ENCODE measurements at places on chromosomes 3 and 15. TPM values are rescaled to one million over a fixed set of nuclear protein-coding genes. Genes with fewer than 3 reads are reported as not detected.
A peak's percentile ranks its signal among the peaks of the same experiment; 100 is the strongest.

CP gene
- not detected for total RNA-seq

- peak; percentile 83 for DNase-seq
Measured at GRCh38 chr15:41917767-41918430, 24.0 kb upstream of the SPTBN5 start.

GRCh38 chr15:91940496-91941381 is 87.2 kb downstream of the SLCO3A1 start:
- DNase-seq: no peak

GRCh38 chr3:85482213-85482490 is 523.4 kb downstream of the CADM2 start:
- no peak for DNase-seq

DNA sequence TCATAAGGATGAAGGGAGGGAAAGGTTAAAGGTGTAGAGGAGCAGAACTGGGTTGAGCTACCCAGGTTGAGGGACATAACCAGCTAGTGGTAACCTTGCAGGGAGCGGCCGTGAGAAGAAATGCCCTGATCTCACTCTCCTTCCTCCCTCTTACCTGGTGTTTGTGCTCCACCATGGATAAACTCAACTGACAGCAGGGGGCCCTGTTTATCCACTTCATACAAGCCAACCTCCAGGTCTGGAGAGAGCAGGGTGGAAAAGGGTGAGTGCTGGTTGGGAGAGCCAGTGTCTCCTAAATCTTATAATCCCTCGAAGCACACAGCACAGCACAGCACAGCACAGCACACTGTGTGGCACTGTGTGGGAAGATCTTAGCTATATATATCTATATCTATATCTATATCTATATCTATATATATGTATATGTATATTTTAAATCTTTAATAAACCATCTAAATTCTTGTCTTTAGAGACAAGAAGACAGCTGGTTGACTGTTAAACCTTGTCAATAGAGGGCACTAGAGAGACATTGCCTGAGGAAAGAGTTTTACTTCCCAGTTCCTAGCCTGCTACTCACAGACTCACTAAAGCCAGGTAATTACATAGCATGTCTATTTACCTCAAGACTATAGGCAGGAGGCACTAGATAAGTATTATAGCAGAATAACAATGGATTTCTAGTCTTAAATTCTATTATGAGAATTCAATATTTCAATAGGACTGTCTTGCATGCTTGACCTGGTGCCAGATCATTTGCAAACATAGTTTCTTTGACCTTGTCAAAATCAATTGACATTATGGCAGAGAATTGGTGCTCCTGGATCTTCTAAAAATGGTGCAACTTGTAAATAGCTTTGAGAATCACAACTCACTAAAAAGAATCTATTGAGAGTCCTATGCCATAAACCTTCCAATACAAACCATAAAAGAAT is 21.7 kb upstream of the FMN1 start:
- peak; percentile 36 for DNase-seq

GRCh38 chr3:150787741-150788370 is 24.9 kb upstream of the SIAH2 start:
- peak; percentile 67 for DNase-seq

GRCh38 chr3:3170998-3171397 is 8.5 kb downstream of the CRBN start:
- peak; percentile 46 for DNase-seq

GRCh38 chr15:63436872-63437375 is 55.3 kb upstream of the CA12 start:
- peak; percentile 77 for DNase-seq

DNA sequence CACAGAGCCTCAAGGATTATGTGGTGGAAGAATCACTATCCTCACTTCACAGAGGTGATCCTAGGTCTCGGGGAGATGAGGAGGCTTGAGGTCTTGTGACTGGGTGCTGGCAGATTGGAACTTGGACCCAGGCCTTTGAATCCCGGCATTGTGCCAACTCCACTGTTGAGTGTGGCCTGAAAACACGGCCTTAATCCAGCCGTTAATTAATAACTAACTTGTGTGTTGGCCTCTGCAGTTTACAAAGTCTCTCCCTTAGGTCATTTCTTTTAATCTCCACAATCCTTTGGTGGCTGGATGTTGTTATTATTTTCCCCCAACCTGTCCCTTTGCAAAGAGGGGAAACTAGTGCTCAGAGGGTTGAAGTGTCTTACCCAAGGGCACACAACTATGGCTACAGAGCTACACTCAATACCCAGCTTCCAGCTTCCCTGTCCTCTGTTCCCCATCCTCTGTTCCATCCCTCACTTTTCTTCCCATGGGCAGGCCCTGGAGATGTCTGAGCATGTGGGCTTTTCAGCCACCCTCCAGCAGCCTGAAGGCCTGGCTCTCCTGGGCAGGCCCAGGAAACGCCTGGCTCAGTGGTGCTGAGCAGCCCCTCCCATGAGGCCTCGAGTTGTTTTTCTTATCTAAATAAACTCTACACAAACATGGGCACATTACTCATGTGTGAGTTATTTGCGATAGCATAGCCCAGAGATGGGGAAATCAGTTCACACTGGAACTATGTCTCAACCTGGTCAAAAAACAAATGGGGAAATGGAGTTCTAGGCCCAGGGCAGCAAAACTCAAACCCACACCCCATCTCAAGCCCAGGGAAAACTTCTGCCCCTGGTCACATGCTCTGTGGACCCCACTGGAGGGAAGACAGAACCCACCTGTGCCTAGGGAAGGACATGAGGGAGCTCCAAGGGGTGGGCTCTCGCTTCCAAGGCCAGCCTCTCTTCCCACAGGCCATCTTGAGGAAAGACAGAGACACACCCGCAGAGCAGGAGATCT is 16.8 kb upstream of the SMAD3 start:
- DNase-seq: peak; percentile 96

GRCh38 chr3:186213946-186214345 is 105.1 kb upstream of the ETV5 start:
- no peak for DNase-seq

GRCh38 chr3:174061731-174062130 is 664.2 kb downstream of the NLGN1 start:
- no peak for DNase-seq

All from fibroblast of the aortic adventitia (primary cell).